ENCODE measurements at places on chromosomes 11 and 22.

GRCh38 chr11:8832571-8833260 is 78.3 kb upstream of the AKIP1 start:
- DNase-seq, result no peak
- no peaks in the 10 kb centered on the region for H3K27me3 ChIP-seq
- H3K4me1 ChIP-seq, result peaks cover 7% of the 10 kb centered on the region

- H3K4me3 ChIP-seq, result no peak overlapping the region
- H3K27me3 ChIP-seq, result no peaks in the 10 kb centered on the region
- no peaks in the 10 kb centered on the region for H3K4me1 ChIP-seq
- H3K36me3 ChIP-seq, result no peaks in the 10 kb centered on the region
Measured at GRCh38 chr22:22558071-22558971, 744 bp downstream of the PRAME start.

- no peak for DNase-seq
- H3K4me1 ChIP-seq, result no peaks in the 10 kb centered on the region
- H3K36me3 ChIP-seq, result no peaks in the 10 kb centered on the region
- H3K27ac ChIP-seq, result no peak overlapping the region
Measured at GRCh38 chr11:79720115-79720514, 279.3 kb upstream of the TENM4 start.

- no peaks in the 10 kb centered on the region for H3K36me3 ChIP-seq
- H3K4me1 ChIP-seq, result no peaks in the 10 kb centered on the region
- H3K4me3 ChIP-seq, result no peak overlapping the region
Measured at GRCh38 chr11:1782831-1783724, 19.4 kb upstream of the CTSD start.

DNA sequence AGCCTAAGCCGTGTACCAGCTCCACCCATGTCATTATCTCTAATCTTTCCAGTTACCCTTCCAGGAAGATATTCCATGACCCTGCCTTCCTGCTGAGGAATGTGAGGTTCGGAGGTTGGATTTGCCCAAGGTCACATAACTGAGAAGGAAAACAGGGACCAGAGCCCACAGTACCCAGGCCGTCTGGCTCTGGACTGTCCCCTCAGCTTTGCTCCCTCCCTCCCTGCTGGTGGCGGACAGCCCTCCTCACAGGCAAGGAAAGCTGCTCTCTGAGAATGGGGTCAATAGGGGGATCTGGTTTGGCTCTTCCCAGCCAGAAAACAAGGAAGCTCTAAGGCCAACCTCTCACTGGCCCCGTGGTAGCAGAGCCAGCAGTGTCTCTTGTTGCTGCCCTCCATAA is 63.3 kb downstream of the SYN3 start:
- no peak overlapping the region for H3K27ac ChIP-seq
- no peak overlapping the region for H3K4me3 ChIP-seq
- H3K36me3 ChIP-seq, result no peaks in the 10 kb centered on the region
- peaks cover 24% of the 10 kb centered on the region for H3K4me1 ChIP-seq

Data from thoracic aorta (tissue), 2 donors.